ENCODE measurements at places on chromosomes 2 and 18.

DNA sequence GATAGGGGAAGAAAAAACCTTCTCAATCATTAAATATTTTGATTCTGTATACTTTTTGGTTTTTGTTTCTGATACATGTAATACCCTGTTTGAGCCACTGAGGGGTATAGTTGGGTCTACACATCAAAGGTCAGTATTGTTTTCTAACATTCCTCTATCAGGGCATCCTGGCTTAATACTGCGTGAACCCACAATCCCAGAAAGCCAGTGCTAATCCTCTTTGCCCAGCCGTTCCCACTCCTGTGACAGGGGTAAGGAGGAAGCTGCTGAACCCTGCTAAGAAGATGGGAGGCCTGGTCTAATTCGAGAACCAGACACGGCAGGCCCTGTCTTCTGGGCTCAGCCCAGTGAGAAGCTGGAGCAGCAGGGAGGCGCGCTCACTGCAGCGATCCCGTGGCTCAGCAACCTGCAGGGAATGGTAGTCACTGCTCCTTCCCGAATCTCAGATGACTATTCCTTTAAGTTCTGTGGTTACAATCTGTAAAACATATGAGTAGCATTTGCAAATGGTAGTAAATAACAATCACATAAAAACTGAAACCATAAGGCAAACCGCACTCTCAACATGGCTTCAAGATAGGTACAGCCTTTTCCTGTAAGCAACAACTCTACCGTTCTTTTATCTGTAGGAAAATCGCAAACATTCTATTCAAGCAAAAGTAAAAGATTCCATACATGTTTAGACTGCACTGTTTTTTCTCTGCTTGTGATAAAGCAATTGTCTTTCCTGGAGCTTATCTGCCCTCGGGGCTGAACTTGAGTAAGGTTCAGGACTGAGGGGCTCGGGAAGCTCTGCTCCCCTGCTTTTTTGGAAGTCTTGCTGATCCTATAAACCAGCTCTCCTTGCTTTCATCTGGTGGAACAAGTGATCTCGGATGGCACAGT, 87.0 kb downstream of the EPB41L3 start:
- DNase-seq = no peak

- DNase-seq = no peak
These were observed 189.0 kb upstream of the HDAC4 start for GRCh38 chr2:239589833-239590232.

- no peak for DNase-seq
These were observed 27.4 kb downstream of the EVX2 start for GRCh38 chr2:176056406-176056805.

GRCh38 chr18:58847383-58848071, 17.1 kb upstream of the ZNF532 start:
- no peak for DNase-seq

GRCh38 chr18:10370716-10371115, 83.7 kb upstream of the APCDD1 start:
- no peak for DNase-seq

- no peak for DNase-seq
These were observed 67.3 kb downstream of the TMEFF2 start for GRCh38 chr2:192127434-192127833.

DNA sequence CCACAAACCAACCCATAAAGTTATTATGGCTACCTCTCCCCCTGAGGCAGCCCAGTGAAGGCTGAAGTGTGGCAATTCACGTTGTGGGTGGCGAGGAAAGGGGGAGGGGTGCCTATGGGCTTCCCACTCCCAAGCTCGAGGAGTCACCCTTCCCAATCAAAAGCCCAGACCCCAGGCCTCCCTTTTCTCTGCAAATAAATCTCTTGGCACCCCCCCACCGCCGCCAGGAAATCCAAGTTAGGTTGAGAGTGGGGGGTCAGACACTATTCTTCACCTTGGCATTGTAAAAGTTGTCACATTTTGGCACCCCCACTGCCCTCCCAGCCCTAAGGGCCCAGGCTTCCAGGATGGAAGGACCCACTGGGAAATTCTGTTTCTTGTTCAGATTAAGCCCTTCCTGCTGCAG, 6.9 kb downstream of the ANKRD53 start:
- no peak for DNase-seq

- no peak for DNase-seq
These were observed 265.3 kb upstream of the PKDCC start for GRCh38 chr2:41782306-41783158.

DNA sequence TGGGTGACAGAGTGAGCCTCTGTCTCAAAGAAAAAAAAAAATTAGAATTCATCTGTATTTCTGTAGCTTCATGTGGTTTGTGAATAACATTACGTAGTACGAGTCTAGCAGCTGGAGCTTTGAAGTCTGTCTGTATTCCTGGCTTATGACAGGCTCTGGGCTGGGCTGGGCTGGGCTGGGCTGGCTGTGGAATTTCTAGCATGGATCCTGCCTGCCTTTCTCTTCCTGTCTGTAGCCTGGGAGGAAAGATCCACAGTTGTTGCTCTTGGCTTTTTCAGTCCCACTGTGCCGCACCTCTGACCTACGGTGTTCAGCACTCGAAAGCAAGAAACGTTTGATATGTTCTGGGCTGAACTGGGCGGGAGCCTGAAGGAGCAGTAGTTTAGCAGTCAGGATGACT, 55.4 kb downstream of the BOLA3 start:
- DNase-seq = no peak

GRCh38 chr2:96926236-96926635, 56.4 kb upstream of the SEMA4C start:
- DNase-seq = no peak

DNA sequence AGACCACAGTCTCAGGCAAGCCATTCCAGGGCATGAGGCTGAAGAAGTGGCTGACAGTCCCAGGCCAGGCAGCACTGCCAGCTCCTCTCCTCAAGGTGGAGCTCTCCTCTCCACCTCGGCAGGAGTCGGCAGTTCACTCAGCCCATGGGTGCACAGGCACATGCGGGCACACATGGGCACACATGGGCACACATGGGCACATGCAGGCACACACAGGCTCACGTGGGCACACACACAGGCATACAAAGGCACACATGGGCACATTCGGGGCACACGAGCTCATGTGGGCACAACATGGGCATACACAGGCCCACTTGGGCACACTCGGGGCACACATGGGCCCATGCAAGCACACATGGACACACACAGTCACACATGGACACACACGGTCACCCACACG, 65.3 kb upstream of the TAF1B start:
- DNase-seq = no peak

DNA sequence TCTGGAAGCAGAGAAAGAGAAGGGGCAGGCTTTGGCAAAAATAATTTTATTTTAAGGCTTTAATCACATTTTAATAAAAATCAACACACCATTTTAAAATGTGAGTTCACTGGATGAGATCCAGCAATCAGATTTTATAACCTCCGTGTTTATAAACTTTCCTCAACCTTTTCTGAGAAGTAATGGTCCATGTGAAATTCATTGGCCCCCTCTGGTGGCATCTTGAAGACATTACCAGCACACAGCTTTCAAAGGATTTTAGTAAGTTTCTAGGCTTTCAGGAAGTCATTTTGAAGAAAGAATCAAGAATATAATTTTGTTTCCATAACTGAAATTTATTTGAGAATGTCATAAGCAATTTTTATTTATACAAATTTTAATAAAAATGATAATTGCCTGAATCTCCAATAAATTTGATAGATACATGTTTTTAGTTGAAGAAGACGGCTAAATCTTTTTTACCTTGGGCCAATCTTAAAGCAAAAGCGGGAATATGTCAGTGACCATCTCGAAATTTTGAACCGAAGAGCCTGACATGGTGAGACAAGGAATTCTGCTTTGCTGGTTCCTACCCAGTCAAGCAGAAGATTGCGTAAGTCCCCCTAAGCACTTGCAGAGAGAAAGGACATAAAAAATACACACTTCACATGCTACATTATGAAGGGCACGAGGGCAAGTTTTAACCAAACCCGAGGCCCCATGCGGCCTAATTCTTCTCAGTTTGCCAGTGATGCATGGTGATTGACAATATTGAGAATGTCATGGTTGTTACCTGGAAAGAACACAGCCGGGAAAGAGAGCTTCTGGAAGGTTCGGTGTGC, 128.4 kb upstream of the CBLN2 start:
- DNase-seq = no peak

DNA sequence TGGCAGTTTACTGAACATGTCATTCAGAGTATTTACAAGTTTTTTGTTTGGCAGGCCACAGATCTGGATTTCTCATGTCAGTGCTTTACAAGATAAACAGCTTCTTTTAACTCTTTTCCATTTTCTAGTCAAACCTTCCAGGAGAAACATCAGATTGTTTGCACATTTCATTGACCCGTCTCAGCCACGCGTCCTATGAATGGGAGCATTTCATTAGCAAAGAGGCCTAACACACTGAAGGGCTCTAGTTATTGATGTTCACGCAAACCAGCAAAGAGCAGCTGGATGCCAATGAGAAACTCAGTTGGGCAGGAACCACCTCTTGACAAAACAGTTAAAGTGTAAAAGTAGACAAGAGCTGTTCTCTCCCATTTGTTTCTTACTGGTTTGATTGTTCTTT, 29.2 kb upstream of the MFF start:
- DNase-seq = no peak

All from stimulated activated CD8-positive, alpha-beta memory T cell treated with anti-CD3 and anti-CD28 coated beads, Interleukin-7, amount 100 ng/mL, for 1 hour (primary cell).